ENCODE measurements at places on chromosomes 4 and X.

- no peak for DNase-seq
Observed at GRCh38 chr4:84110040-84110439, 389.1 kb downstream of the NKX6-1 start.

GRCh38 chrX:120213438-120214265 is 37.0 kb upstream of the ZBTB33 start:
- DNase-seq, result peak; percentile 45

DNA sequence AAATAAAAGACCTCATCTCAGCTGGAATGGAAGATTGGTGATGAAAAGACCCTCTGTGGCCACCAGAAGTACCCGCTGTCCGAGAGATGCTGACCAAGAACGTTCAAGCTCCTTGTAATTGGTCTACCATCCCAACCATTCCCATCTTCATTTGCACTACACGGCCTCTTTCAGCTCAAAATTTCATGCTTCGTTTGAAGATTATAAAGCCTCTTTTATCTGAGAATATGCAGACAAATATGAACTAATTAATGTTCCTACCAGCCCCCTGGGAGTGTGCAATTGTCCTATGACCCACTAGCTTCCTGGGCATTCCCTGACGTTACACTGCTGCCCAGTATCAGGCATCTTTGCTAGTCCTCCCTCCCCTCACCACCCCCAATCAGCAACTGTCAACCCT is 583.7 kb downstream of the MID1IP1 start:
- DNase-seq, result no peak

- DNase-seq, result no peak
Observed at GRCh38 chr4:52968691-52969090, 106.6 kb downstream of the RASL11B start.

- DNase-seq, result no peak
Observed at GRCh38 chrX:70171624-70172023, 5.7 kb upstream of the DGAT2L6 start.

DNA sequence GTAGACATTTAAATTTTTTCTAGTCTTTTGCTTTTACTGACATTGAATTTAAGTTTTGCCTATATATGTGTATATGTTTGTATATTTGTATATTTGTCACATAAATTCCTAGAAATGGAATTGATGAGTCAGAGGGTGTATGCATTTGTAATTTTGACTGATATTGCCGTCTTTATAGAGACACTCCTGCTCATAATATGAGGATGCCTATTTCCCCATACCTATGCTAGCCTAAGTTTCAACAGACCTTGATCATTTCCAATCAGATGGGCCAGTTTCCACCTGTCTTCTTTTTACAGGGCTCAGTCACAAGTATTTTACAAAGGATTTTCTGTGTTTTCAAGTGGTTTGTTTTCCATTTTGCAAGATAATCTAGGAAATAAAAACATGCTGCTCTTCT is 10.8 kb downstream of the PDLIM5 start:
- no peak for DNase-seq

DNA sequence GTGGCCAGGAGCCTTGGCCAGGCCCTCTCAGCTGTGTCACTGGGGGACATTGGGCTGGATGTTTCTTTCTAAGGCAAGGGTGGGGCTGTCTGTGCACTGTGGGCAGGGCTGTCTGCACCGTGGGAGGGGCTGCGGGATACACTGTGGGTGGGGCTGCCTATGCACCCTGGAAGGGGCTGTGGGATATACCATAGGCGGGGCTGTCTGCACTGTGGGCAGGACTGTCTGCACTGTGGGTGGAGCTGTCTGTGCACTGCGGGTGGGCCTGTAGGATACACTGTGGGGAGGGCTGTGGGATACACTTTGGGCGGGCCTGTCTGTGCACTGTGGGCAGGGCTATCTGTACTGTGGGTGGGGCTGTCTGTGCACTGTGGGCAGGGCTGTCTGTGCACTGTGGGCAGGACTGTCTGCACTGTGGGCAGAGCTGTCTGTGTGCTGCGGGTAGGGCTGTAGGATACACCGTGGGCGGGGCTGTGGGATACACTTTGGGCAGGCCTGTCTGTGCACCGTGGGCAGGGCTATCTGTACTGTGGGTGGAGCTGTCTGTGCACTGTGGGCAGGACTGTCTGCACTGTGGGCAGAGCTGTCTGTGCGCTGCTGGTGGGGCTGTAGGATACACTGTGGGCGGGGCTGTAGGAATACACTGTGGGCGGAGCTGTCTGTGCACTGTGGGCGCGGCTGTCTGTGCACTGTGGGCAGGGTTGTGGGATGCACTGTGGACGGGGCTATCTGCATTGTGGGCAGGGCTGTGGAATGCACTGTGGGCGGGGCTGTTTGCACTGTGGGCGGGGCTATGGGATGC is 31.1 kb downstream of the ACOX3 start:
- peak; percentile 84 for DNase-seq

- DNase-seq, result no peak
Observed at GRCh38 chr4:174012886-174013259, 270.6 kb downstream of the FBXO8 start.

DNA sequence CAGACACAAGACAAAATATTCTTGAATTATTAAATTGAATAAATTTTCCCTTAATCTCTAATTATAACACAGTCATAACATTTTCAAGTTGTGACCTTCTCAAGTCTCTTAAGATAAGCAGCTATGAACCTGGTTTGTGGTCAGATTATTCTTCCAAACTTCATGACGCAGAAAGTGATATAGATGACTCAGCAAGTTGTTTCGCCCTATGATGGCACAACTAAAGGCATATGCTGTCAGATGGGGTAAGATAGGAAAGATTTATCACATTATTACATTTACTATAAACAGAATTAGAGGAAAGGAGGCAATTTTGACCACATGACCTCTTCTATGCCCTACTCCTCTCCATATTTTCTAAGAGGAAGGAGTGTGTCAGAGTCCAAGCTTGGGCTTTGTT is 4.6 kb upstream of the DCAF12L2 start:
- DNase-seq, result no peak

- DNase-seq, result no peak
Observed at GRCh38 chr4:181998398-181999295, 244.6 kb upstream of the TENM3 start.

DNA sequence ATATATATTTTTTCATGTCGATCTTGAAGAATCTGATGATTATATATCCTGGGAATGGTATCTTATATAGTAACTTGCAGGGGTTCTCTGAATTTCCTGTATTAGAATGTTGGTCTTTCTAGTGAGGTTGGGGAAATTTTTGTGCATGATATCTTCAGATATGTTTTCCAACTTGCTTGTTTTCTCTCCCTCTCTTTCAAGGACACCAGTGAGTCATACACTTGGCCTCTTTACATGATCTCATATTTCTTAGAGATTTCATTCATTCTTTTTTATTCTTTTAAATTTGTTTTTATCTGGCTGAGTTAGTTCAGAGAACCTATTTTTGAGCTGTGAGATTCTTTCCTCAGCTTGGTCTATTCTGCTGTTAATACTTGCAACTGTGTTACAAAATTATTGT is 27.2 kb upstream of the C4orf17 start:
- no peak for DNase-seq

- DNase-seq, result no peak
Observed at GRCh38 chrX:17643528-17643927, 93.8 kb upstream of the SCML1 start.

DNA sequence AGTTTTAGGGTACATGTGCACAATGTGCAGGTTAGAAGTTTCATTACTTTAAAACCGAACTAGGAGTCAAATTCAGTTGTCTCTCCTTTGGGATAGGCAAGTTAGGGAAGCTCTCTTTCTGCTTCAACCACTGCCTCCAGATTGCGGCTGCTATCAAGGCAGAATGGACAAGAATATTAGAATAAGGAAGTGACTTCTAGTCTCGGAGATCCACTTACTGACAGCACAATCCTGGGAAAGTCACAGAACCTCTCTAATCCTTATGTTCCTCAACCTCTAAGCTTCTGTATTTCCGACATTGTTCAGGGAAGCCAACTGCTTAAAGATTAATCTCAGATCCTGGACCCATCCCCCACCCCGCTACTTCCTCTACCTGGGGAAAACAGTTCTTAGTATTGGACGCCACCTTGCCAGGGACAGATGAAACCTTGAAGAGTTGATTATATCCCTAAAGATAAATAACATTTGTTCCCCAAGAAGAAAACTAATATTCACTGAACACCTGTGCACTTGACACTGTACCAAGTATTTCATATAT is 2.1 kb downstream of the NUP62CL start:
- DNase-seq, result no peak

- DNase-seq, result no peak
Observed at GRCh38 chr4:27148211-27148895, 287.7 kb downstream of the STIM2 start.

- DNase-seq, result no peak
Observed at GRCh38 chr4:30172416-30172815, 547.8 kb upstream of the PCDH7 start.

DNA sequence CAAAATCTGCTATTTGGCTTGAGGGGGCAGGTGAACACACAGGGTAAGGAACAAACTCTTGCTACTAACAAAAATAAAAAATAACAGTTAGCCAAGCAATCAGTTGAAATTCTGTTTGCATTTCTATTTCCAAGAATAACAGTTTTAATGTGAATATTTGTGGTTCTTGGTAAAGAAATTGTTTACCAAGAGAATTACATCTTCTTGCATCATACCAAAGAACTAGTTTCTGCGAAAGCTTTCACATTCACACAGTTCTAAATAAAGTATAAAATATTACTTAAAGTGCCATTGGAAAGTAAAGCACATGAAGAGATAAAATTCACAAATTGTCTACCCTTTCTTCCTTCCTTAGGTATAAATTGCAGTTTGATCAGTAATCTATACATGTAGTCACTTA is 54.4 kb downstream of the KLHL4 start:
- DNase-seq, result no peak

DNA sequence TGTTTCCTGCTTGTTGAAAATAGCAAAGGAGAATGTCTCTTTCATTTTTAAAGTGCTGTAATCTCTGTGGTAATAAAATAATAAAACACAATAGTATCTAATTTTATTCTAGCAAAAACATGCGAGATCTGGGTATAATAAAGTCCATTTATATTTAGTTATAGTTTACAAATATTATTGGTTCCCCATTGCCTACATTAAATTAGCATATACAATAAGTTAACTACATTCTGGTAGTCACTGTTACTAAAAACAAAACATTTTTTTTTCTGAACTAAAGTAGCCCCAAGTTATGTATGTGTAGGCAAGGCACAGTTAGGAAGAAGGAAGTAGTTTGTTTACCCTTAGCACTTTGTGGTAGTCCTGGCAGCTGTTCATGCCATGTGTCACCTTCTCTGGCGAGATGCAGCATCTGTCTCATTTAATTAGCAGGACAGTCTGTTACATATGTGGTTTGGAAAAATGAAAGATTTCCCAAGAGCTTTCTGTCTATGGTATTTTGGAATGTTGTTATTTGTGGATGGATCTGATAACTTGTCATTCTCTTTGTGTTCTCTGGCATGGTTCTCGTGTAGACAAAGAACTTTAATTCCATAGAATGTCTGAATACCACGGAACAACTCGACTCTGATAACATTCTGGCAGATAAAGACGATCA is 231.3 kb upstream of the PITX2 start:
- no peak for DNase-seq

GRCh38 chr4:94976371-94977011 is 218.7 kb downstream of the BMPR1B start:
- no peak for DNase-seq

- DNase-seq, result no peak
Observed at GRCh38 chr4:87166296-87166854, 54.0 kb downstream of the KLHL8 start.

DNA sequence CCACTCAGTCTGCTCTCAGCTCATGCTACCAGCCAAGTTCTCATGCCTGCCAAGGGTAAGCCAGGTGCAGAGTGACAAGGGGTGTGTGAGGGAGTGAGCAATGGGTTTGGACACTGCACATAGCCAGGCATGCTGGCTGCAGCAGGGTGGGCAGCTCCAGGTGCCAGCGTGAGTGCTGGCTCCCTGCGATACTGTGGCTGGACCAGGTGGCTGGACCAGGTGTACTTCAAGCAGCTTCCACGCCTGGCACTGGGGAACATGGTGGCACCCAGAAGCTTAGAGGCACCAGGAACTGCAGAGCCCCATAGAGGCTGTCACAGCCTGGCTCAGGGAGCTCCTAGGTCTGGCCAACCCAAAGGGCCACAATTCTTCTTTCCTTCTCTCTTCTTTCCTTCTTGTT is 234.9 kb upstream of the GIMD1 start:
- no peak for DNase-seq

DNA sequence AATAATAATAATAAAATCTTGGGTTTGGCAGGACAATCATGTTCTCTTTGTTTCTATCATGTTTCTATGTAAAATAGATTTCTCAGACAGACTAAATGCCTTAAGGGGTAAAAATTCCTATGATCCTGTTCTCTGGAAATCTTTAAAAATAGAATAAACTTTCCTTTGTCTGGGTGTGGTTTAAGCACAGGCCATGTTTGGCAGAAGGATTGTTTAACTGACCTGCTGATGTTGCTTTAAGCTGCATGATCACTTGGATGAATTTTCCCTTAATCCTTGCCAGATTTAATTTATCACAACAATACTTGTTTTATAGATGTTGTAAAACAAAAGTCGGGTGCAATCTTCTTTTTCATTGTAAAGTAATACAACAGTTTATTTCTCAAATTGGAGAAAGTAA is 341.7 kb upstream of the FAT1 start:
- DNase-seq, result no peak

DNA sequence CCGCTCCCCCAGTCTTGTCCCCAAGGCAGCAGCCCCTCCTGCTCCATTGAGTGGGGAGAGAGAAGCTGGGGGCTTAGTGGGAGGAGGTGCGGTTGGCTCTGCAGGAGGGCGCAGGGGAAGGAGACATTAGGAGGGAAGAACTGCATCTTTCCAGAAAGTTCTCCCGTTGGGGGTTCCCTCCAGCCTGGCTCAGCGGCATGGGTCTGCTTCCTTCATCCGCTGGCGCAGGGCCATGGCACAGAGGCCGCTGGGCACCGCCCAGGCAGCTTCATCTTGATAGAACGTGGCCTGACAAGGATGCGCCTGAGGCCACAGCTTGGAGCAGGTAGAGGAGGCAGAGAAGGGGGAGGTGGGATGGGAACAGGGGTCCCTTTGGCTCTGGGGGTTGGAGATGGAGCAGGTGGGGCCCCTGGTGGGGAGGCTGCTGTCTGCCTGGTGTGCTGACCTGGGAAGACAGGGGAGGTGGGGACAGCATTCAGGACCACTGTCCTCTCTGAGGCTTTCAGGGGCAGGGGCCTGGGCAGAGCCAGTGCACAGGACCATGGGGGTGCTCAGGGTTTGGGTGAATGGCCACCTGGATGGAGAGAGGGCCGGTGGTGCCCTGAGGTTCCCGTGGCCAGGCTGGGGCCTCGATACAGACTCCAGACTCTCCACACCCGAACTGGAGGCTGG is 12.1 kb downstream of the DOK7 start:
- no peak for DNase-seq

DNA sequence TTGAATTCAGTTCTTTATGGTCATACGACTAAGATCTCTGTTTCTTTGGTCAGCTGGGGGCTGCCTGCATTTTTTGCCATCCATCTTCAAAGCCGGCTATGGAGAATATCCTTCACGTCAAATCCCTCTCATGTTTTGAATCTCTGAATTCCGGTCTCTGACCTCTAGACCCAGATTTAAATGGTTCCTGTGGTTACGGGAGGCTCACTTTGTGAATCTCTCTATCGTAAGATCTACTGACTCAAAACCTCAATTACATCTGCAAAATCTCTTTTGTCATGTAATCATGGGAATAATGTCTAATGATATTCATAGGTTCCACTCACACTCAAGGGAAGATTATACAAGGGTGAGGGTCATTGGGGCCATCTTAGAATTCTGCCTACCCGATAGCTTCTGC is 5.7 kb upstream of the MPC1L start:
- DNase-seq, result no peak

GRCh38 chr4:2733844-2734574 is 22.1 kb downstream of the TNIP2 start:
- DNase-seq, result no peak
